ENCODE measurements at places on chromosomes 7 and 10.

GRCh38 chr10:129501652-129502436 is 34.8 kb downstream of the MGMT start:
- no peak for DNase-seq

GRCh38 chr10:68897336-68897741 is 3.8 kb upstream of the DDX50 start:
- DNase-seq: peak; percentile 67

DNA sequence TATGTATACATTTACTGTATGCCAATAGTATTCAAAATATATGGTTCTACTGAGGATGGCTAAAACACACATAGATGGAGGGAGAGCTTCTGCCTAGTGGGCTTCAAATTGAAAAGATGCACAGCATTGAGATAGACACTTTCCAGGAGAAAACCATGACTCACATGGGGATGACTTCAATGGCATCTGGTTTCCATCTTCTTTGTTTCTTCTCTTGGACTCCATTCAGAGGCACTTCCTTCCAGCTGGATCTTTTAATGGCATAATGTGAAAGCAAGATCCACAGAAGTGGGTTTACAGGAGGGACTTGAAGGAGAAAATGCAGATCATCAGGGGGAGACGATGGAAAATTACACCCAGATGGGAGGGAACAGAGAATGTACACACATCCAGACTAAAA is 84.9 kb downstream of the ZNF365 start:
- peak; percentile 83 for DNase-seq

DNA sequence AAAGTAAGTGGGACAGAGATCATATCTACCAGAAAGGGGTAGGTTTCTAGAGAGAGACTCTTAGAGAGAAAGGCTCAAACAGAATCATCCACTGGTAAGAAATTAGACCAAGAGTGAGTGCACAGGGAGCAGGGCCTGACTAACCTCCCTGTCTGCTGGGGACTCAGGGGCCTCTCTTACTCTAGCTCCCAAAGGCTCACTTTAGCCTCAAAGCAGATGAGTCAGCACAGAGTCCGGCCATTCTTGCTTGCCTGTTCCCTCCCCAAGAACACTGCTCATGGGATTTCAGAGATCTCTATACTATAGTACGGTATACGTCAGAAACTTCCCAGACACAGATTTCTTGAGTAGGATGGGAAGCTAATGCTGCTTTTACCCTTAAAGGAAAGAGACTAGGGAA is 32.7 kb downstream of the RBM28 start:
- peak; percentile 43 for DNase-seq

- DNase-seq: peak; percentile 22
These were observed 76.2 kb upstream of the MYL10 start for GRCh38 chr7:101705331-101705730.

- no peak for DNase-seq
These were observed 77.9 kb upstream of the CAMK2B start for GRCh38 chr7:44403176-44403759.

DNA sequence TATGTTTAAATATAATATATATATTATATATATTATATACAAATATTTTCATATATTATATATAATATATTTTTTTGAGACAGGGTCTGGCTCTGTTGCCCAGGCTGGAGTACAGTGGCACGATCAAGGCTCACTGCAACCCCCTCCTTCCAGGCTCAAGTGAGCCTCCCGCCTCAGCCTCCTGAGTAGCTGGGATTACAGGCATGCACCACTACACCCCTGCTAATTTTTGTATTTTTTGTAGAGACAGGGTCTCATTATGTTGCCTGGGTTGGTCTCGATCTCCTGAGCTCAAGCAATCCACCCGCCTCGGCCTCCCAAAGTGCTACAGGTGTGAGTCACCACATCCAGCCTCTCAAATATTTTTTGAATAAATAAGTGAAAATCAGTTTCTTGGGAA is 215.5 kb downstream of the GATA3 start:
- no peak for DNase-seq

GRCh38 chr10:35056686-35057085 is 33.5 kb downstream of the CUL2 start:
- no peak for DNase-seq

GRCh38 chr10:1094112-1095057 is 38.2 kb downstream of the WDR37 start:
- DNase-seq: no peak

- DNase-seq: no peak
These were observed 962.5 kb downstream of the CNTNAP2 start for GRCh38 chr7:147079083-147079482.

DNA sequence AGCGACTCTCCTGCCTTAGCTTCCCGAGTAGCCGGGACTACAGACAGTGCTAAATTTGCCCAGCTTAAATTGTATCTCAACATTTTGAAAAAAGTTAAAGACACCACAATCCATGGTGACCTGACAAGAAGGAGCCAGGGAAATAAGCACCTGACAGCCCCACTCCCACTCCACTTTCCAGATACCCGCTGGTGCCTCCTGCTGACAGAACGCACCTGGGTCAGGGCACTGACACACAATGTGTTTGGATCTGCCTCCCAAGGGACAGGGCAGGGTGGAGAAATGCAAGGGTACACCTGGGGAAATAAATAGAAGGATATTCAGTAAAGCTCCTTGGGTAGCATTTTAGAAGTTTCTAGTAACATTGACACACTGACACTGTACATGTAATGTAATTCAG is 58.9 kb upstream of the OPN4 start:
- DNase-seq: no peak

GRCh38 chr10:103855424-103855823 is at the start of gene SH3PXD2A:
SH3PXD2A (minus strand) TSS chr10:103855576; CDS start chr10:103855266, 310 bp downstream.
- peak; percentile 51 for DNase-seq

- peak; percentile 70 for DNase-seq
These were observed 134.6 kb upstream of the NPSR1 start for GRCh38 chr7:34523226-34523918.

DNA sequence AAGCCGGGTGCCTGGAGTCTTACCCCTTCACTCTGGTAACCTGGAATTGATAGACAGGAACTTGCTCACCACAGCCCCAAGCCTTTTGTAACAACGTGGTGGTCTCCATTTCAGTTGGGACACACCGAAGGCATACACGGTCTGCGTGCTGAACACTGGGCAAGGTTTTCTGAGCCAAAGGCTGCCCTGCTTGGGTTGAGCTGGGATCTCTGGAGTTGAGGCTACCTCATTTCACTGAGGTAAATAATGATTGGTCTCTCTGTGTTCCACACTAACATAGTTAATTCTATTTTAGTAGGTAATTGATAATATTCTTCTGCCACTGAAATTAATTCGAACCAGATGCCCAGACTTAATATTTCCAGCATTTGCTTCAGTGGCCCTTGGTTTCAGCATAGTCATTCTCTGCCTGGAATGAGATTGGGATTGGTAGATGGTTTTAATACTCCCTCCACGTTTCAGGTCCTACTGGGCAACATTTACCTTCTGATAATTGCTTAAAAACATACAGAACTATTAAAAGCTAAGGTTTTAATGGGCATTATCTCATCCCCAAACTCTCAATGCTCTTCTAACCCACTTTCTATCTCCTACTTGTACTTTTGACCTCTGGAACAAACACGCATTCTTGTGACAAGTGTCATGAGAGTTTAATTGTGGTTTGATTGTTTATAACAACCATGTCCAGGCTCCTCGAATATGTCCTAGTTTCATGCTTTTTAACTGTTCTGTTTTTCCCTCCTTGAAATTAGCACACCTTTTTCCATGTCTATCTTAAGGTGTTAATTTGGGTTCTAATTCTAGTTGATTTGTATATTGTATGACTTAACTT is 202.3 kb upstream of the KLF6 start:
- peak; percentile 63 for DNase-seq

DNA sequence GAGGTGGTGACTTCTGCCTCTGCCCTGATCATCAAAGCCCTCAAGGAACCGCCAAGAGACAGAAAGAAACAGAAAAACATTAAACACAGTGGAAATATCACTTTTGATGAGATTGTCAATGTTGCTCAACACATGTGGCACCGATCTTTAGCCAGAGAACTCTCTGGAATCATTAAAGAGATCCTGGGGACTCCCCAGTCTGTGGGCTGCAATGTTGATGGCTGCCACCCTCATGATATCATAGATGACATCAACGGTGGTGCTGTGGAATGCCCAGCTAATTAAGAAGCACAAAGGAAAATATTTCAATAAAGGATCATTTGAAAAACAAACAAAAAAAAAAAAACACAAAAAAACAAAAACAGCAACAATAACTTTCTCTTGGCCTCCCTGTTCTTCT is 59.5 kb upstream of the TOMM7 start:
- no peak for DNase-seq

GRCh38 chr7:12032146-12032545 is 178.9 kb upstream of the TMEM106B start:
- DNase-seq: peak; percentile 26

DNA sequence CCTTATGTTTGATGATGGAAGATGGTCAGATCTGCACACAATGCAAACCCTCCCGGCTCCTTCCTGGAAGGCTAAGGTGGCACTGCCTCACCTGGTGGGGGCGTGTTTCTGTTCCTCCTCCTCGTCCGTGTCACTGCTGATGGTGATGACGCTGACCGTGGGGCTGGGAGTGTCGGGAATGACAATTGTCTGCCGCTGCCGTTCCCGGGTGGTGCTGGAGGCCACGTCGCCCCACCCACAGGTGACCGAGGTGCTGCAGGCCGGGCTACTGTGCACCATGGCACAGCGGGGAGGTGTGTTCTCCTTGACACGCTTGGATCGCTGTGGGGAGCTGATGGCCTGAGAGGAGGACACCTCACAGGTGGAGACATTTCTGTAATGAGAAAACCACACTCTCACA is 73.1 kb downstream of the CLEC2L start:
- DNase-seq: no peak

DNA sequence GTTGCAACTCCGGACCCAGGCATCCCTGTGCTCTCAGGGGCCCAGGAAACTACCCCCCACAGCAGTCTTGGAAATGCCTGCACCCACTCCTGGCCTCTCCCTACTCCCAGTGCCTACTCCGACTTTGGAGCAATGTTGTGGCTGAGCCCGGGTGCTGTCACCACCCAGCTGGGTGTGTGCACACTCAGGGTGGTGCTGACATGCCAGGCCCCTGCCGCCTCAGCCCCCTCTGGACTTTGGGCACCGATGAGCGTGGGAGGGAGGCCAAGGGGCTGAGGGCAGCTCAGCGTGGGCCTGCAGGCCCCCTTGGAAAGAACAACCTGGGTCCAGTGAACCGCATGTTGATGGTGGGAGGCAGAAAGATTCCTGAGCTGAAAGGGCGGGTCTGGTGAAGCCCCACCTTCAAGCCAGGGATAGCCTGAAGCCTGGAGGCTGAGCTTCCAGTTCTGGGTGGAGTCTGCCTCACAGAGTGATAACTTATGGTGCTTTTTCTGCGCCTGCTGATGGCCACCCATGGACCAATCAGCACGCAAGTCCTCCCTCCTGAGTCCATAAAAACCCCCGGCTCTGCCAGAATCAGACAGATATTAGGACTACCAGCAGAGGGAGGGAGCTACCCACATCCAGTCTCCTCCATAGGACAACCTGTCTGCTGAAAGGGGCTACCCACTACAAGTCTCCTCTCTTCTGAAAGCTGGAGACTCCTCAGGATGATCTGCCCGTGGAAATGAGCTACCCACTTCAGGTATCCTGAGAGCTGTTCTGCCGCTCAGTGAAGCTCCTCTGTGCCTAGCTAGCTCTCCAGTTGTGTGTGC is 380.4 kb upstream of the SORCS1 start:
- no peak for DNase-seq

DNA sequence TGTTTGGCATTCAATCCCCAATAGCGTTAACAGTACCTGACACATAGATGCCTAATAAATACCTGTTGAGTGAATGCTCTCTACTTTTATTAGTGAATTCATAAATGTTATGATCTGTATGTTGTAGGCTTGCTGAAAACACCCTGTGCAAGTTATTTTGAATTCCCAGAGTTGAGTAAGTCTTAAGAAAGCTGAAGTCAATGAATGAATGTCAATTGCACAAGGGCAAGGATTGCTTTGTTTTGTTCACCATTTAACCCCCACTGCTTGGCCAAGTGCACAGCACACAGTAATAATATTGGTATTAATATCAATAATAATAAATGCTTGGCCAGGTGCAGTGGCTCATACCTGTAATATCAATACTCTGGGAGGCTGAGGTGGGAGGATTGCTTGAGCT is 10.2 kb downstream of the CPA1 start:
- no peak for DNase-seq

DNA sequence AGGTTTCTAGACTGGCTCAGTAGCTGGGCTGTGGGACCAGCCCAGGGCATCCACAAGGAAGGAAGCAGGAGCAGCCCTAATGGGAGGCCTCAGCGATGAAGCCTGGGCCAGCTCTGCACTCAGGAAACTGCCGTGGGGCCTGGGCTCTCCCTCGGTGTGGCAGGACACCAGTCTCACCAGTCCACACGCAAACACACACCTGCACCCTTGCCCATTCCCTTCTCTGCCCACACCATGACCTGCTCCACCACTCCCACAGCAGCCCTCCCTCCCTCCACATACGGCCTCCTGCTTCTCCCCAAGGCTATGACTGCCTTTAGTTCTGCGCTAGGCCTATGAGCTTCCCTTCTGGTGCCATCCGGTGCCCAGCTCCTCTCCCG is 7.1 kb downstream of the FGF8 start:
- no peak for DNase-seq

- DNase-seq: no peak
These were observed 20.2 kb downstream of the DNAJB9 start for GRCh38 chr7:108589874-108590273.

DNA sequence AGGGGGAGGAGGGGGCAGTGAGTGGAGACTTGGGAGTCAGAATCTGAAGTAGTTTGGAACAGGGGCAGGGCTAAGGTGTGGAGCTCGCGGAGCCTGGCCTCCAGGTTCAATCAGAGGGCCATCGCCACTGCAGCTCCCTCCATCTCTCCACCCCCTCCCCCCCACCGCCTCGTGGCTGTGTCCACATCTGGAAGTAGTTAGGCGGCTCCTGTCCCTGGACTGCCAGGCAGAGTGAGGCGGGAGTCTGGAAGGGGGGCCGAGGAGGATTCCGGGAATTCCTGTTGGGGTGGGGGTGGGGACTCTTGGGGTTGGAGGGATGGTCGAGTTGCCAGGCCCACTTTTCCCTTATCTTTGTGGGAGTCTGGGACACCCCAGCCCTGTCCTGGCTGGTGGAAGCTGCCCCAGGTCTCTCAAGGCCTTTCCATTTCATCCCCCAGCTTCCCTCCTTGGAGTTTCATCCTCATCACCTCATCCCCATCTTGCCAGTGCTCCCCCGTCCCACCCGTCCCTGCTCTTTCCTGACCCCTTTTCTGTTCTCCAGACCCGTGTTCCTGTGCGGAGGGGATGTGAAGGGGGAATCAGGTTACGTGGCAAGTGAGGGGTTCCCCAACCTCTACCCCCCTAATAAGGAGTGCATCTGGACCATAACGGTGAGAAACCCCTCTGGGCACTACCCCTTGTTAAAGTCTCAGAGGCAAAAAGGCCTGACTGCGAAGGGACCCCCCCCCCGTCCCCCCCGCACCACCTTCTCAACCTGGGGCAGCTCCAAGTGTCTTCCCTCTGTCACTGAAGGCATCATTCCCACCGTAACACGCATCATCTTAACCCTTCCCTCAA is 944 bp downstream of the PCOLCE start:
- peak; percentile 97 for DNase-seq

DNA sequence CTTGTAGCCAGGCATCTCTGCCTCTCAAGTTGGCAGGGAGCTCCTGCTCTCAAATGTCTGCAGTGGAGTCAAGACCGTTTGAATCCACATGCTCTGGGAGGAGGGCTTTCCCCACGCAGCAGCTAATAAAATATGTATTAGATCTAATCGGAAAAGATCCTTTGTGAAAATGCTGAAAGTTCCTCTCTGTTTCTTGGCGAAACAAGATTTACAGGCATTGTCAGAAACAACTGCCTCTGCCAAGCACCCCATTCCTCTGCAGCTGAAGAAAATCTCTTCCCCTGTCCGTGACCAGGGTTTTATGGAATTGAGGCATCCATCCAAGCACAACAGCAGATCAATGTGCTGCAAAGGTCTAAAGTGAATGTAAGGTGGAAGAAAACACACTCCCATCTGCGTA is 165.8 kb downstream of the TCERG1L start:
- DNase-seq: no peak

Measured in fibroblast of skin of right biceps (primary cell).